ENCODE measurements at places on chromosomes 12 and 14. TPM values are rescaled to one million over a fixed set of nuclear protein-coding genes. Genes with fewer than 3 reads are reported as not detected.

The FITM1 gene
- not detected for total RNA-seq

GRCh38 chr12:110896559-110896958, 23.8 kb downstream of the MYL2 start:
- no peak for DNase-seq

DNA sequence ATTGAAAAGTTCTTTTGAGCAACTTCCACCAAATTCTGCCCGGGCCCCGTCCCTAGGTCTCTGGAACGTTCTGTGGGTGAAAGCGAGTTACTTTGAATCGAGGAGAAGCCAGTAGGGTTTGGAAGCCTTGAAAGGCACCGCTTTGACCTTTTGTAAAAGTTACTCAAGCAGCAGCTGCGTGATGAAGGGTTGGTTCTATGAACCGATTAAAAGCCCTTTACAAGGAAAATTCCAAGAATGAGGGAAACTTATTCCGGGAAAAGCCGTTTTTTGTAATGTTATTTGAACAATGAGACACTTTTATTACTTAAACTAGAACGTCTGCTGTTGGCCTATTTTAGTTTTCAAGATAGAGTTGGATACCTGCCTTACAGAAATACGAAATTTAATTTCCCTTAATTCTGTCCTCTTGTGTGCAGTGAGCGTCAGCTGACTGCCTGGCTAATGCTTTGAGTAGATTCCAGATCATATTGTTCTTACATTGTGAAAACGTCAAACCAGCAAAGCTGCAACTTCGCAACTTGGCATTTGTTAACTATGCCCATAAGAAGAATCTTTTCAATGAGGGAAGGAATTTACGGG, 906 bp downstream of the LARP4 start:
- DNase-seq, result no peak

DNA sequence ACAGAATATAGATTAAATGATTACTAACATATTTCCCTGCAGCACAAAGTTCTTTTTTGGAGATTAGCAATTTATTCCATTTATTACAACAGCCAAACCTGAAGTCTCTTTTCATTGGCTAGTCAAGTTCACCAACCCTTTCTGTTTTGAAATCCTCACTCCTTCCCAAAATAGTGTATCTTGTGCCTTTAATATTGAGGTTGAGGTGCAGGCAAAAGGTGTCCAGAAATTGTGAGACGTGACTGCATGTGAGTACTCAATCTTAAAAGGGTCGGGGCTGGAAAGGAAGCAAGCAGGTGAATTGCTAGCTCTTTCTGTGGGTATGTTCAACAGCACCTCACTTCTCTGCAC, 11.1 kb upstream of the FOXN3 start:
- DNase-seq, result no peak

DNA sequence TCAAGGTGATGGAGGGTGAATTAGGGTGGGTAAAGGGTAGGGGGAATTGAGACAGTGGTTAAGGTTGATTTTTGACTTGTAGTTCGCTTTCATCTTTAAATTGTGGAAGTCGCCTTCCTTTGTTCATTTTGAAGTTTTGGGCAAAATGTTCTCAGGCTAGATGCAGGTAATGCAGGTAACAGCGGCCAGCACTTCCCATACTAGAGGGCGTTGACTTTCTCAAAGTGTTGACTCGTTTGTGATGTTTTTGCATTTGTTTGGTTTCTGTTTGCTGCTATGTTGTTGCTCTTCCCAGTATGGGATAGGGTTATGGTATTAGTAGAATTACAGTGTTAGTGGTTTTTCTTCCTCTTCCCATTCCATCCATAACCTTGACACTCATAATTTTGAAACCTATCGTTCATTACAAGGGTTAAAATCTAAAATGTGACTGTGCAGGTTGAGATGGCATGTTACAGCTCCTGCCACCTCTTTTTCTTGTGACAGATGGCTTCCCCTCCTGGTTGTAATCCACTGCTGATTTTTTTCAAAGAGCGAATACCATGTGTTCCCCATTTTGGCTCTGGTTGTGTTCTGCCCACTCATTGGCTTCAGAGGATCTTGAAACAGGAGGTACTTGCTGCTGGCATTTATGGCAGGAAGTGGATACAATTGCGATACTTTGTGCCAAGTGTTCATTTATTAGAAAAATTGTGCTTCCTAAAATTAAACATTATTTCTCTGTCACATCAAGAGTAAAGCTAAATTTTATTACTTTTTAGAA, 57.1 kb downstream of the ERC1 start:
- DNase-seq, result no peak

DNA sequence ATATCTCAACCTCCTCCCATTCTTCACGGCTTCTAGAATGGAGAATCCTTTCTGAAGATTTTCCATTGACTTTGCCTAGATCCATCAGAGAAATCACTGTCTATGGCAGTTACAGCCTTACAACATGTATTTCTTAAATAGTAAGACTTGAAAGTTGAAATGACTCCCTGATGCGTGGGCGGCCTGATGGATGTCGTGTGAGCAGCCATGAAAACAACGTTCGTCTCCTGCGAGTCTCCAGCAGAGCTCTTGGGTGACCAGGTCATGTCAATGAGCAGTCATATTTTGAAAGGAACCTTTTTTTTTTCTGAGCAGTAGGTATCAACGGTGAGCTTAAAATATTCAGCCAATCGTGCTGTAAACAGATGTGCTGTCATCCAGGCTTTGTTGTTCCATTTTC, 139.9 kb upstream of the C14orf180 start:
- DNase-seq, result no peak

The LALBA gene
- not detected for total RNA-seq

GRCh38 chr14:50957296-50957695, 13.0 kb upstream of the PYGL start:
- DNase-seq, result peak; percentile 56

DNA sequence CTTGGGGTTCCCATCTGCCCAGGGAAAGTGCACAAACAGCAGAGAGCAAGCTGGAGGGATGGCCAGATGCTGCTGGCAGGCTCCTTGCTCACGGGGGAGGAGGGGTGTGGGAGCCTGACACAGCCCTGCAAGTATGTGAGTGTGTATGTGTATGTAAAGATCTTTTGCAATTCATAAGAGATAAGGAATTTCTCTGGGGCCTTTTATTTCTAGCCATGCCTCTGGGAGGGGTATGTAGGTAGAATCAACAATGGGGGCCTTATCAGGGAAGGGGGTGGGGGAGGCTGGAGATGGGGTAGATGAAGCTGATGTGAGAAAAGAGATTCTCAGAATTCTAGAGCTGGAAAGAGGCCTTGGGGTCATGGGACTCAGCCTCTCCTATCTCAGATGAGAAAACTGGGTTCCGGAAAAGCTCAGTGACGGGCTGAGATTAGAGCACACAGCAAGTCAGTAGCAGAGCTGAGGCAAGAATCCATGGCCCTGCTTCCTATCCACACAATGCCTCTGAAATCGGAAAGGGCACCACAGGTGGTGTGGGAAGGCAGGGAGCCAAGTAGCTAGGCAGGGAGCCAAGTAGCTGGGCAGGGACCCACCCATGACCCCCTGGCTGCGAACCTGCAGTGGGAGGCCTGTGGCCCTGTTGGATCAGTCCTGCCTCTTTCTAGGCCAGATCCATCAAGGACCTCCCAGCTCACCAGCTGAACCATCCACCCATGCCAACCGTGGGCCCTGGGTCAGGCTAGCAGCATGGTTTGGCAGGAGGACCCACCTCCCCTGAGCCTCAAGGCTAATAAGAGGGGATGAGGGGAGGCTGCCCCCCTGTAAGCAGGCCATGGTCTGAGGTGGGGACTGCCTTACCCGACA, 54.7 kb downstream of the PLEKHG3 start:
- peak; percentile 54 for DNase-seq

The EMP1 gene
- 44.5 TPM for total RNA-seq

- no peak for DNase-seq
Measured at GRCh38 chr12:33180918-33181317, 258.7 kb downstream of the SYT10 start.

DNA sequence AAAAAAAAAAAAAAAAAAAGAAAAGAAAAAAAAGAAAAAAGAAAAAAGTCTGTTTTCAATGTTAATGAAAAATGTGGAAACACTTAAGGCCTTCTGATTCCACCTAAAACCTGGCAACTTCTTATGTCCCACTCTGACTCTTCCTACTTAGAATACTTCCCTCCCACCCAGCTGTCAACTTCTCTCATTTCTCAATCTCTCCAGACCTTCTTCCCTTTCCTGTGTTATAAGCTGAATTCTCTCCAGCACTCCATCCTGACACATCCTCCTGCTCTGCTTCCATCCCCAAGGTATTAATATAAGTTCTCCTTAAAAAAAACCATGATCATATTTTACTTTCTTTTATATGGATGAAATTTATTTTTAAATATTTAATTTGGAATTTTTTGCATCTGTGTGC, 20.3 kb upstream of the TMTC1 start:
- no peak for DNase-seq

GRCh38 chr12:64181430-64182291, 40.4 kb downstream of the KICS2 start:
- peak; percentile 89 for DNase-seq

The OR6C68 gene
- total RNA-seq, result not detected

DNA sequence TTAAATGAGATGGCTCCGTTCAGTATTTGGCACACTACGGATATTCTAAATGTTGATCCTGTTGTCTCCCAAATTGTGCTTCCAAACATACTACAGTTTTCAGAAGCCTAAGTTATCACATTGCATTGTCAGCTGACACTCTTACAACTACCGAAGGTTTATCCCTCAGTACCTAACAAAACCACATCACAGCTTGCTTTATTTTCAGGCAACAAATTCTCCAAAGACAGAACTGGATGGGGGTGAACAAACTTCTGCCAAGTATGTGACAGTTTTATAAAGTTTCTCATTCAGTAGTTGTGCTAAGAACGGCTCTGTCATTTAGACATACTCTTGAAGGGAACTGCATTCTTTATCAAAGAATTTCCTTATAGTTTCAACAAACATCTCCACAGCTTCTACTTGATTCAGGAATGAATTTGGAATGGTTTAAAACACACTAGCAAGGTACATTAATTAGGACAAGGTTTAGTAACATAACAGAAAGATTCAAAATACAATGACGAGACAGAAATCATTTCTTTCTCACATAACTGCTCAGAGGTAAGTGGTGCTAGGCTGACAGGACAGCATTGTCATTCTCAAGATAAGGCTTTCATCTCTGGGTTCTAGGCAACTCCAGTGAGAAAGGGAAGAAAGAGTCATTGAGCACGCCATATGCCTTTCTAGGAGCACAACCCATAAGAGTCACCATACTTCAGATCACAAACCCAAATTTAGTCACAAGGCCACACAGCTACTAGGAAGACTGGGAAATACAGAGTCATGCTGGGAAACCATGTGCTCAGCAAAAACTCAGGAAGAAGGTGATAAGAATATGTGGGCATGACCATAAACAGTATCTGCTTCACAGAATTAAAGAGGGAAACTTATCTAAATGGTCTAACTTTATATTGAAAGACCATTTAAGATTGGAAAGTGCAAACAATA, 100.7 kb downstream of the DUSP6 start:
- no peak for DNase-seq

DNA sequence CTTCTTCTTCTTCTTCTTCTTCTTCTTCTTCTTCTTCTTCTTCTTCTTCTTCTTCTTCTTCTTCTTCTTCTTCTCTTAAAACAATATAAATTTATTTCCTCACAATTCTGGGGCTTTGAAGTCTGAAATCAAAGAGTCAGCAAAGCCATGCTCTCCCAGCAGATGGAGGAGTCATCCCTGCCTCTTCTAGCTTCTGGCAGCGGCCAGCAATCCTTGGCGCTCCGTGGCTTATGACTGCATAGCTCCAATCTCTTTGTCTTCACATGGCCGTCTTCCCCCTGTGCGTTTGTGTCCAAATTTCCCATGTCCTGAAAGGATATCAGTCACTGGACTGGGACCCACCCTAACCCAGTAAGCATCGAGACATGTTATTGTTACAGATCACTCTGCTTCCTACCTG, 22.9 kb downstream of the KCNA1 start:
- no peak for DNase-seq

The CMTM5 gene
- not detected for total RNA-seq

The CCDC38 gene
- total RNA-seq, result not detected

DNA sequence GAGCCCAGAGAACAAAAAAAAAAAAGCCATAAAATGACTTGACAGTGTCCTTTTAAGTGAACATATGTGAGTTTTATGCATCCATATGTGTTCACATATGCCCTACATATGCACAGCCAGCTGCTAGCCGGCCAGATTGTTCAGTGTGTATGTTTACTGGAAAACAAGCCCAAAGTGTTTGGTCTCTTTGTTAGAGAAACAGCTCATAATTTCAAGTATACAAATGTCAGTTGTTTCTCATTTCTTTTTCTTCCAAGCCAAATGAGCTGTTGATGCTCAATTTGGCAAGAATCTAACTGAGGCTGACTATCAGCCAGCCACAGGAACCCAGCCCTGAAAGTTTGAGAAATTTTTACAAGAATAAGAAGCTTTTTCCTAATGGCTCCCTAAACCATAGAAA, 60.8 kb upstream of the TSPAN8 start:
- no peak for DNase-seq

The ISCA2 gene
- 32.3 TPM for total RNA-seq

- DNase-seq, result no peak
Measured at GRCh38 chr14:56127156-56127555, 8.9 kb downstream of the PELI2 start.

The COCH gene
- total RNA-seq, result not detected

DNA sequence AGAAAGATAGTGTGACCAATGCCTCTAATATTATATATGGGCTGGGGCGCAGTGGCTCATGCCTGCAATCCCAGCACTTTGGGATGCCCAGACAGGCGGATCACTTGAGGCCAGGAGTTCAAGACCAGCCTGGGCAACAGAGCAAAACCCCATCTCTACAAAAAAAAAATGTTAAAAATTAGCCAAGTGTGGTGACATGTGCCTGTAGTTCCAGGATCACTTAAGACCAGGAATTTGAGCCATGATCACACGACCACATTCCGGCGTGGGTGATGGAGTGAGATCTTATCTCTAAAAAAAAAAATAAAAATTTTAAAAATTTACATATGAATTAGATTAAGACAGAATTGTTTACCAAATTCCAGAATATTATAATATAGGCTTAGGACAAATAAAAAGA, 12.0 kb downstream of the TM7SF3 start:
- no peak for DNase-seq

GRCh38 chr12:120758798-120759590, 33.4 kb downstream of the ACADS start:
- no peak for DNase-seq

The PKP2 gene
- total RNA-seq, result 6.1 TPM

GRCh38 chr12:50073712-50074111, 11.4 kb upstream of the SMARCD1 start:
- no peak for DNase-seq

GRCh38 chr14:36271939-36272907, 48.2 kb downstream of the MBIP start:
- no peak for DNase-seq

The GUCY2C gene
- not detected for total RNA-seq

The RASSF8 gene
- 19.8 TPM for total RNA-seq

The ITGB7 gene
- total RNA-seq, result 0.39 TPM

Measured in H4 (cell line).